ENCODE measurements at places on chromosomes 11 and 22. TPM values are rescaled to one million over a fixed set of nuclear protein-coding genes. Genes with fewer than 3 reads are reported as not detected.

GRCh38 chr22:50403701-50404101 lies 60.6 kb downstream of the PPP6R2 start:
- no peak overlapping the region for H3K27ac ChIP-seq
- H3K4me1 ChIP-seq, result peaks cover 4% of the 10 kb centered on the region
- H3K36me3 ChIP-seq, result peaks cover 8% of the 10 kb centered on the region
- no peaks in the 10 kb centered on the region for H3K27me3 ChIP-seq
- DNase-seq, result no peak

GRCh38 chr22:46542011-46542985 lies 4.9 kb upstream of the CELSR1 start:
- H3K4me3 ChIP-seq, result peak overlapping the region; percentile 42
- H3K27ac ChIP-seq, result no peak overlapping the region
- H3K27me3 ChIP-seq, result peaks cover 72% of the 10 kb centered on the region
- peaks cover 17% of the 10 kb centered on the region for H3K4me1 ChIP-seq
- peak; percentile 78 for DNase-seq
- H3K36me3 ChIP-seq, result no peaks in the 10 kb centered on the region

RFPL1 gene
- total RNA-seq, result not detected

DNA sequence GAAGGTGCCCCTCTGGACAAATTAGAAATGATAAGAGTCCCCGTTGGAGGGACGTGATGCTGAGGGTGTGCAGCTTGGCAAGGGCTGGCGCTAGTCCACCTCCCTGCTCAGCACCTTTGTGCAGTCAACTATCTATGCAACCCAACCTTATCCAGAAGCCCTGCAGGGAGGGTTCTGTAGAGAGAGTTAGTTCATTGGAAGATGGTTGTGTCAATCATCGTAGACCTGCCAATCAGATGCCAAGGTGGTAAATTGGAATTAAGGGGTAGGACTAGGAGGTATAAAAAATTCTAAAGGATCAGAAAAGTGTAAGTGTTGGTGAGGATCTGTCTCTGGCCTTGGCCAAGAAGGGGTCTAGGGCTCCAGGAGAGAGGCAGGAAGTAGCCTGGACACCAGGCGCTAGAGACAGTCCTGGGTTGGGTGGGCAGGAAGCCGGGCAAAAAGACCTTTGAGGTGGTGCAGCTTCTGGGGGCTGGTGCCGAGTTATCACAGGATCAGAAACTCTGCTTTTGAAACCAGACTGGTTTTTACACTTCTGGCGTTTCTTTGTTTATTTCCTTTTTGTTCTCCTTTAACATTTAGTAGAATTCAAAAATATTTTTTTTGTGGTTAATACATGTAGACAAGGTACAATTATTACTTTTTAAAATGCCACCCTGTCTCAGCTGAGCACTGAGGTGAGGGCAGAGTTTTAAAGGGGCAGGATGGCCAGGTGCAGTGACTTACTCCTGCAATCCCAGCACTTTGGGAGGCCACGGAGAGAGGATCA lies 1.6 kb downstream of the C1QTNF6 start:
- peaks cover 31% of the 10 kb centered on the region for H3K4me1 ChIP-seq
- DNase-seq, result no peak
- peaks cover 6% of the 10 kb centered on the region for H3K36me3 ChIP-seq
- H3K4me3 ChIP-seq, result peak overlapping the region; percentile 82
- H3K27ac ChIP-seq, result peak overlapping the region; percentile 53
- no peaks in the 10 kb centered on the region for H3K27me3 ChIP-seq

GRCh38 chr11:76765863-76766350 lies 17.2 kb upstream of the TSKU start:
- peaks cover 10% of the 10 kb centered on the region for H3K4me1 ChIP-seq
- DNase-seq, result no peak
- H3K27ac ChIP-seq, result no peak overlapping the region
- H3K27me3 ChIP-seq, result no peaks in the 10 kb centered on the region
- no peaks in the 10 kb centered on the region for H3K36me3 ChIP-seq
- H3K4me3 ChIP-seq, result no peak overlapping the region

- no peaks in the 10 kb centered on the region for H3K27me3 ChIP-seq
- H3K4me1 ChIP-seq, result peaks cover 14% of the 10 kb centered on the region
- no peak for DNase-seq
- H3K36me3 ChIP-seq, result peaks cover 31% of the 10 kb centered on the region
- no peak overlapping the region for H3K27ac ChIP-seq
Observed at GRCh38 chr22:45709866-45710265, 38.2 kb downstream of the ATXN10 start.
